Sigmoid colon (tissue), 7 donors: ENCODE measurements at places on chromosomes 3 and 15. TPM values are rescaled to one million over a fixed set of nuclear protein-coding genes. Genes with fewer than 3 reads are reported as not detected.
A peak's percentile ranks its signal among the peaks of the same experiment; 100 is the strongest.

ZNF80 gene
- total RNA-seq = not detected

GPR62 gene
- total RNA-seq = 1.1 TPM

- no peak overlapping the region for H3K27ac ChIP-seq
- H3K27me3 ChIP-seq = no peaks in the 10 kb centered on the region
- H3K4me3 ChIP-seq = no peak overlapping the region
- no peaks in the 10 kb centered on the region for H3K4me1 ChIP-seq
- peaks cover 9% of the 10 kb centered on the region for H3K36me3 ChIP-seq
These were observed 7.6 kb upstream of the EMC3 start for GRCh38 chr3:9994086-9994844.

- no peaks in the 10 kb centered on the region for H3K27me3 ChIP-seq
- no peak for DNase-seq
- H3K36me3 ChIP-seq = no peaks in the 10 kb centered on the region
These were observed 78.8 kb upstream of the UBE2E1 start for GRCh38 chr3:23726811-23727548.

GRCh38 chr3:58584690-58585004, 7.5 kb upstream of the FAM107A start:
- H3K27me3 ChIP-seq = peaks cover 12% of the 10 kb centered on the region
- peak overlapping the region; percentile 78 for H3K27ac ChIP-seq
- peak overlapping the region; percentile 36 for H3K4me3 ChIP-seq
- no peak for DNase-seq

- no peak overlapping the region for H3K27ac ChIP-seq
- H3K27me3 ChIP-seq = no peaks in the 10 kb centered on the region
- H3K4me3 ChIP-seq = no peak overlapping the region
- H3K4me1 ChIP-seq = no peaks in the 10 kb centered on the region
- H3K36me3 ChIP-seq = no peaks in the 10 kb centered on the region
These were observed 10.7 kb upstream of the ANXA2 start for GRCh38 chr15:60408463-60408981.

DNA sequence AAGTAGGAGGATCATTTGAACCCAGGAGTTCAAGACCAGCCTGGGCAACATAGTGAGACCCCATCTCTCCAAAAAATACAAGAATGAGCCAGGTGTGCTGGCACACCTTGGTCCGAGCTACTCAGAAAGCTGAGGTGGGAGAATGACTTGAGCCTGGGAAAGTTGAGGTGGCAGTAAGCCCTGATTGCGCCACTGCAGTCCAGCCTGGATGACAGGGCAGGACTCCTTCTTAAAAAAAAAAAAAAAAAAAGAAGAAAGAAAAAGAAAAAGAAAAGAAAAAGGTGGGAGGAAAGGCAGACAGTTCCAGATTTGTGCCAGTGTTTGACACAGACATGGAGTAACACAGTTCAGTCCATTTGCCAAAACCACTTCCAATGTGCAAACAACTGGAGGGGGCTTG, 75.7 kb downstream of the ATP10A start:
- H3K4me1 ChIP-seq = peaks cover 64% of the 10 kb centered on the region
- DNase-seq = peak; percentile 69
- no peaks in the 10 kb centered on the region for H3K36me3 ChIP-seq
- H3K27ac ChIP-seq = peak overlapping the region; percentile 77
- no peaks in the 10 kb centered on the region for H3K27me3 ChIP-seq

GRCh38 chr15:82294061-82294690, 31.6 kb downstream of the SAXO2 start:
- no peak for DNase-seq
- H3K27me3 ChIP-seq = peaks cover 6% of the 10 kb centered on the region
- H3K4me3 ChIP-seq = no peak overlapping the region
- H3K27ac ChIP-seq = no peak overlapping the region
- H3K36me3 ChIP-seq = no peaks in the 10 kb centered on the region

DNA sequence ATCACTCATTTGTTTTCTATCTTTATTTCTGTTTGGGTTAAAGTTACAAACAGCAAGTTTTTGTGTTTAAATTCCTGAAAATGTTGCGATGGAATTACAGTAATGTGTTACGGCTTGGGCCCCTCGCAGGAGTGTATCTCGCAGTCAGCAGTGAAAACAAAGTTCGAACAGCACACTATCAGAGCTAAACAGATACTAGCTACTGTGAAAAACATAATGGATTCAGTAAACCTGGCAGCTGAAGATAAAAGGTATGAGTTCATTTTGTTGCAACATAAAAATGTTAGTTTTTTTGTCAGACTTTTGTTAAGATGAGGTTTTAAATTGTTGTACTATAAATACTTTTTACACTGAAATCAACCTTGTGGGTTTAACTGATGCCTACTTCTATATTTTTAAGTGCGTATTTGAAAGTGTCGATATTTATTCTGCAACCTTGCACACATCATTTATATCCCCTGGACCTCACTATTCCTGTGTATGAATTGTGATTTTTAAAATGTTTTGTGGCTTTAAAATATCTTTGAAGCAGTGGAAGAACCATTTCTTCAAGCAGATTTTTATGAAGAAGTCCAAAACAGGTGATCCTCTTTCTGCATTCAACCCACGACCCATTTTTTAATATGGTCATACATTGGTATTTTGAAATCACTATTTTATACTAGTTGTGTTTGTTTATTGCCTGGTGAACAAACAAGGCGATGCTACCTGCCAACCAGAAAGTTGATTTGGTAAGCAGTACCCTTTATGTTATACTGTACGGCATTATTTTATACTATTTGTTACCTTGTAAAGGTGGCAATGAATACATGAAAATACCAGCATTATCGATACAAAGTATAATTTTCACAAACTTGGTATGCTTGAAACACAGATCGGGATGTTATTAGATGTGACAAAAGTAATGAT, 27.8 kb downstream of the MFN1 start:
- H3K4me1 ChIP-seq = no peaks in the 10 kb centered on the region
- H3K4me3 ChIP-seq = no peak overlapping the region
- peaks cover 5% of the 10 kb centered on the region for H3K36me3 ChIP-seq
- DNase-seq = no peak
- no peaks in the 10 kb centered on the region for H3K27me3 ChIP-seq
- no peak overlapping the region for H3K27ac ChIP-seq
